Central memory CD4-positive, alpha-beta T cell (primary cell): ENCODE measurements at places on chromosomes 2 and 18.

- no peak for DNase-seq
These were observed 109.4 kb downstream of the AOX1 start for GRCh38 chr2:200695191-200695590.

DNA sequence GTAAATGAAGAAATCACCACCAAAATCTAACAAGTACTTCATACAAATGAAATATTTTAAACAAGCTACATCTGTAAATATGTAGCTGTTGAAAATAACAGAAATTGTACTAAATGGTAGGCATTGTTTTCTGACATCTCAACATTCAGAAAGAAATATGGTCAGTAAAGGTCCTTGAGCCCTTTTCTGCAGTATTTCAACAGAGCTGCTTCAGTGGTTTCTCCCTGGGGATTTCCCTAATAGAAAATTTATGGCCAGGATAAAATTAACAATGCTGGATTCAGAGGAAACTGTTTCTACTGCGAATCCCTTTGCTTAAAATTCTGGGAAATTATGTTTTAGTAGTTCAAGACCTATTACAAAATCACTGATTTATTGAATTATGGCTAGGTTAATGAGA is 256.6 kb downstream of the PIEZO2 start:
- no peak for DNase-seq

DNA sequence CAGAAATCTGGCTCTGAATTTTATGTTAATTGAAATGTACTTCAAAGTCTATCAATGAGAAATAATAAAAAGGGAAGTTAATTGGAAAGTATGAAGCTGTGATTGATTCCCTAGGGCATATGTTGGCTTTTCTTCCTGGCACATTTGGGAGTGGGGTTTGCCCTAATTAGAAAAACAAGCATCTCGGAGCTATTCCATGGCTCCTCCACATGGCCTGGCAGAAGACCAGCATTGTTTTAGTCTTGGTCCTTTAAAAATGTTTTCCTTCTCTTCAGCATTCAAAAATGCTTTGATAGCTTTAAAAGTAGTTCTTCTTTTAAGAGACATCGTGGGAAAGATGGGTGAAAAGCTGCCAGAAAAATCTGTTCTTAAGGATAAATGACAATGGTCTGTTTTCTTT is 445.5 kb upstream of the PKDCC start:
- DNase-seq: no peak

DNA sequence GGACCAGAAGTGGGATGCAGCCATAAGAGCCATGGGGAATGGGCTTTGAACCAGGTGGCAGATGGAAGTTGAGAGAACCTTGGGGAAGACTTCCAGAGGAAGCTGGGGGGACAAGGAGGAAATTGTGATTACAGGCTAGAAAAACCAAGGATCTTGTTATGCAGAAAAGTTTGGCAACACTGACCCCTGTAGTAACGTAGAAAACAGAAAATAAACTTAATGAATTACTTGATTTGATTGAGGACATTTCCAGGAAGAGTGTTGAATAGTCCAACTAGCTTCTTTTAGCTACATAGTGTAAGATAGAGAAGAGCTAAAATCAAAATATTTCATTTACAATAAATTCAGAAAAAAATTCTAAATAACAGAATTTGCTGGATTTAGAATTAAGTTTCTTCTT is 91.9 kb upstream of the GPC1 start:
- no peak for DNase-seq

- DNase-seq: no peak
These were observed 339.7 kb upstream of the SLC14A2 start for GRCh38 chr18:45275367-45276113.
